ENCODE measurements at places on chromosomes 4 and X.

GRCh38 chr4:92988301-92988700 lies 684.5 kb downstream of the GRID2 start:
- DNase-seq: no peak

DNA sequence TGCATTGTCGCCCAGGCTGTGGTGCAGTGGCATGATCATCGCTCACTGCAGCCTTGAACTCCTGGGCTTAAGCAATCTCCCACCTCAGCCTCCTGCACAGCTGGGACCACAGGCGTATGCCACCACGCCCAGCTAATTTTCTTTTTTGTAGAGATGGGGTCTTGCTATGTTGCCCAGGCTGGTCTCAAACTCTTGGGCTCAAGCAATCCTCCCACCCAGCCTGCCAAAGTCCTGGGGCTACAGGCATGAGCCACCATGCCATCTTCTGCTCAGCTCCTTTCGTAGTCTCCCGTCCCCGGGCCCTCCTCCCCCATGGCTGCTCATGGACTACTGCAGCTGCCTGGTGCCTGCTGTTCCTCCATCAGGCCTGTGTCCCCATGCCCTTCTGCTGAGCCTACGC lies 58.1 kb downstream of the TAPT1 start:
- no peak for DNase-seq

DNA sequence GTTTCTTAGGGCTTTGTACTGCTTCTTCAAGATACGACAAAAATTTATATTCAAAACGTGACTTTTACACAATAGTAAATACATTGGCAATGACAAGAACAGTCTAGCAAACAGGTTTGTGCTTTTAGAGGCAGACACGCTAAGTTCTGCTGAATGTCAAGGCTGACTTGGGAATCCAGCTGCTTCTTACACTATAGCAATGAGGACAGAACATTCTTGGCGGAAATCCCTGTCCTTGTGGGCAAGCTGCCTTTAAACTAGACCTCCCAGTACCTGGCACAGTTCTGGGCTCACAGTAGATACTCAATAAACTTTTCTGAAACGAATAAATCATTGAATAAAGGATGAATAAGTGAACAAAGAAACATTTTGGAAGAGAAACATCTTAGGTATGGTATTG lies 148.2 kb downstream of the RASL11B start:
- no peak for DNase-seq

GRCh38 chr4:110454441-110454840 lies 21.5 kb upstream of the ENPEP start:
- DNase-seq: no peak

GRCh38 chrX:4935846-4936245 lies 1222.4 kb upstream of the PRKX start:
- DNase-seq: no peak

DNA sequence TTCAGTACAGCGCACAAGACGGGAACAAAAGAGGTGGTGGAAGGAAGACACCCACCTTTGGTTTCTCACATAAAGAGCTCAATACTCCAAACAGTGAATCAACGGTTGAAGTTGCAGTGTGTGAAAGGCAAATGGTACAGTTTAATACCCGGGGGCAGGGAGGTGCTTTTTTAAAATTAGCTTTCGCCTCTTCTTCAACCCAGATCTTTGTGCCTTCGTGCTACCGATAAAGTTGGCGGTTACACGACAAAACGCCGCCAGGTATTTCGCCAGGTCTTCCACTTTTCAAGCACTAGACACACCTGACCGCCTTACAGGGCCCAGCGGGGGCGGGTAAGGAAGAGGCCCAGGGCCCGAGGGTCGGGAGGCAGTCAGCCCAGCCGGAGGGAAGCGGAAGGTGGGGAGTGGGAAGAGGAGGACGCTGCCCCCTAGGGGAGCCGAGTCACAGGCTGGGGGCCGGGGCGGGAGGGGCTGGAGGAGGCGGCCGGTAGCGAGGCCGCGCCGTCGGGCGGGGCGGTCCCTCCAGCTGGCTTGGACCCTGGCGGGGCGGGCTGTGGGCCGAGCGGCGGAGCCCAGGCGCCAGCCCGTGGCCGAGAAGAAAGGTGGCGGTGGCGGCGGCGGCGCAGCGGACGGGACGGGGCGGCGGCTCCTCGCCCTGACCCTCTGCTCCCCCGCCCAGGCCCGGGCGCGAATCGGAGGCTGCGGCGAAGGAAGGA lies 16.0 kb downstream of the UTP3 start:
- no peak for DNase-seq

Data from stimulated activated CD8-positive, alpha-beta memory T cell treated with anti-CD3 and anti-CD28 coated beads, Interleukin-15, amount 100 ng/mL, for 24 hours (primary cell).